Activated naive CD4-positive, alpha-beta T cell (primary cell): ENCODE measurements at places on chromosomes 5 and 9.

- no peak for DNase-seq
Measured at GRCh38 chr9:551986-552929, 289.2 kb upstream of the DMRT1 start.

DNA sequence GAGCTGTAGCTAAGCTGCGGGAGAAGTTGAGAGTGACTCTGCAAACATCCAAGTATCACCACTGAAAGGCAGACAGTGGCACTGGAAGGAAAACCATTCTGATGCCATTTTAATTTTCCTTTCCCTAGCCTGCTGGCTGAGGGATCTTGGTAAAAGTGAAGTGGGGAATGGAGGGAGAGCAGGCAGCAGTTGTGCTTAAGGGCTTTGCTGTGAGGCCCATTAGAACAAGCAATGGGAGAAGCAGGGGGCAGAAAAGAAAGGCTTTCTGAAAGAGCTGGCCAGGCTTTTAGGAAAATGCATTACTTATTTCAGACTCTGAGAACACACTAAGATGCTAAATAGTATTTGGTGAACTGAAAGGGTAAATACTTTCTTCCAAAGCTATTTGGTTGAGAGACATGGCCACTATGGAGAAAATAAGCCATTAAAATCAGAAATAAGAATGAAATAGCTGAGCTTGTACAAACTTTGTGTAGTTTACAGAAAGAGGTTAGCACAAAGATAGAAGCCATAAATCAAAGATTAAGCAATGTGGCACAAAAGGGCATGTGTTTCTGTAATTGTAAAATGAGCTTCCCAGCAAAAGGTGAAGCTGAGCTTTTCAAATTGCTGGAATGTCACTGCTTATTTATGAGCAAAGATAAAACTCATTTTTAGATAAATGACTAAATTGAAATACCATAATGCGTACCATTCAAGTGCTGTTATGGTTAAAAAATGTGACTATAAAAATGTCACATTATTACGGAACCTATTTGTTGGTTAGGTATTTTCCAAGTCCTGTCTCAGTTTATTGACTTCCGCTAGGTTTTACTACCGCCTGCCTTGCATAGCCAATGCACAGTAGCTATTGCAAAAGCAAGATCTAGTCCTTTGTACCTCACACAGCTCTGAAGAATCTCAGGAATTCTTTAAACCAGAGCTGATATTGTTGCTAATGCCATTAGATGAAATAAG is 20.8 kb downstream of the SNCAIP start:
- DNase-seq: no peak

- DNase-seq: no peak
Measured at GRCh38 chr5:44294516-44294915, 94.7 kb downstream of the FGF10 start.

DNA sequence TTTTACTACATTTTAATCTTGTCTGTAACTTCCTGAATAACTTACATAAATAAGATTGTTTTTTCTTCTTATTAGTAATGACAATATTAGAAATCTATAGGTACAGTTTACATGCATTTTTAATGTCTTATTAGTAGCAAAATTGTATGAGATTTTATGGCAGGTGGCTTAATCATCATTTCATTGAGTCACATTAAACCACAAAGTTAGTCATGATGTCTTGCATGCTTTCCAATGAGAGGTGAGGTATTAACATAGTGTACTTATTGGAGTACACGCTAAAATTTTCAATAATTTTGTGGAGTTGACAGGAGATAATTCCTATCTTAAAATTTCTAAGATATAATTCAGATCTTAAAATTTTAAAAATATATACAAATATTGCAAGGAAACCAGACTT is 989.6 kb upstream of the ARRDC3 start:
- no peak for DNase-seq

DNA sequence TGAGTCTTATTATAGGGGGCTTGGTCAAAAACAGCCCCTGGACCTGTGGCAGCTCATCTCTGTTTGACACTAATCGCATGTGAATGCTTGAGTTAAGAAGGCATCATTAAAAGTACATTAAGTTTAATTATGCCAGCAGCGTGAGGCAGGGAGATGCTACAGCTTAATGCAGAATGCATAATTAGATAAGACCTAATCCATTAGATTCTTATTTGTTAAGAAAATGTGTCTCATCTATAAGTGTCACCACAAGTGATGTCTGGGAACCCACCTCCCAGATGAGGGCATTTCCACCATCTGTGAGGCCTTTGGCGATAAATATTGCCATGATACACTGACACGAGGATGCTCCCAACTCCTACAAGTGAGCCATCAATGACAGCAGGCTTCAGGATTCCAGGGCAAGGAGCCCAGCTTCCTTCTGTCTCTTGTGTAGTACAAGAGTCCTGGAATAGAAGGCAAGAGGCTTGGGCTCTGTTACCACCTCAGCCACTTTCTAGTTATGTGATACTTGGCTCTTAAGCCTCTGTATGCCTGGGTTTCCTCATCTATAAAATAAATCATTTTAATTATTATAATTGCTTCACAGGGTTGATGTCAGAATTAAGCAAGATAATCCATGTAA is 202.7 kb downstream of the FAM114A2 start:
- no peak for DNase-seq

GRCh38 chr9:132671620-132672412 is 1.6 kb downstream of the GTF3C4 start:
- no peak for DNase-seq

DNA sequence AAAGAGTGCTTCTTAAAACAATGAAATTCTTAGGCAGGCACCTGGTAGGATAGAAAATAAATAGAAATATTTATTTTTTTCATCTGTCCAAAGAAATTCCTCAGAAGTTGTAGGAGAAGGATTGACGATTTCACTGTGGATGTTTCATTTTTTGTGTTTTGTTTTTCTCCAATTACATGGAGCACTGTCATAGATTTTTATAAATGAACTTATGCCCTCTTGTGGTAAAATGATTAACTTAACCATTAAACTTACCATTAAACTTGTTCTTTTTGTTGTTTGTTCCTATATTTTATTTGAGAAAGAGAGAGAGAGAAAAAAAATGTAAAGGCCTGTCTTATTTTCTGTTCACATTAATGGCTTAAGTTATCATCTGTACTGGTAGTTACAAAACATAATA is 339.2 kb downstream of the PRR16 start:
- no peak for DNase-seq

DNA sequence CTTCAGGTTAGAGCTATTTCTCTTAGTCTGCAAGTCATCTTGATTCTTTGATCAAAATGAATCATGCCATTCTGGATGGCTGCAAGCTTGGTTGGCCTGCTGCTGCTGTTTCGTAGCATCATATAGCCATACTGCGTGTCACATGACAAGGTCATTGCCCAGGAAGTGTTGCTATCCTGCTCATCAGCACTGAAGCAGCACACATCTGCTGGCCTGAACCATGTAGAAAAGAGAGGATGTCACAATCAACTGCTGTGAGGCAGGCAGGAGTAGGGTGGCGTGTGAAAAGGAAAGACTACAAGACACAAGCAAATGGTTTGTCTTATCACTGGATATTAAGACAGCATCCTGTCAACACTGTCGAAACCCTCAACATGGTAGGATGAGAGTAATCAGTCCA is 376.7 kb upstream of the RORB start:
- DNase-seq: no peak

- DNase-seq: no peak
Measured at GRCh38 chr5:71537687-71538086, 49.5 kb upstream of the MCCC2 start.

- no peak for DNase-seq
Measured at GRCh38 chr5:96733771-96734500, 71.8 kb downstream of the CAST start.

DNA sequence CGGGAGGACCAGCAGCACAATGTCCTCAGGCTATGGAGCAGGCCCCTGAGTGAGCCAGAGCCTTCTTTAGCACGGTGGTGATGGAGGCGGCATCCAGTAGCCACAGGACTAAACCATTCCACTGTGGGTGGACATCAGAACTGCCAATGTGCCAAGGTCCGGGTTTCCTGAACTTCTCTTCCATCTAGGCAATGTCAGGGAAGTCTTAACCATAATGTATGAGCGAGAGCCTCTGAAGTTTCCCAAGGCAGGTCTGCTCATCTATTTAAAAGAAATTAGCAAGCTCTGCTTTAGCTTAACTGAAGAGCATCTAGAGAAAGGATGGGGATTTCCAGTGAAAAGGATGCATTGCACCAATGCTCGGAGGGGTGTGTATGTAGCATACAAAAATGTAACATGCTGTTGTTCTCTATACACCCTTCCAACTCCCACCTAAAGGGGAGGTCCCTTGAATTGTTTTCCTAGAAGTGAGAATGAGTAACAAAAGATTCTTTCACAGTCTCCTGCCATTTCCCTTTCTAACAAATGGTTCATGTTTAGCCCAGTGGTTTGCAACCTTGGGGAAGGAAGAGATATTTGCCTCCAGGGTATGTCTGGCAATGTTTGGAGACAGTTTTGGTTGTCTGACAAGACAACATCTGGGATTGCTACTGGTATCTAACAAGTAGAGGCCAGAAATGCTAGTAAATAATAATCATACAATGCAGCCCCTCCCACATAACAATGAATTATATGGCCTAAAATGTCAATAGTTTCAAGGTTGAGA is 6.1 kb upstream of the RXFP3 start:
- no peak for DNase-seq

DNA sequence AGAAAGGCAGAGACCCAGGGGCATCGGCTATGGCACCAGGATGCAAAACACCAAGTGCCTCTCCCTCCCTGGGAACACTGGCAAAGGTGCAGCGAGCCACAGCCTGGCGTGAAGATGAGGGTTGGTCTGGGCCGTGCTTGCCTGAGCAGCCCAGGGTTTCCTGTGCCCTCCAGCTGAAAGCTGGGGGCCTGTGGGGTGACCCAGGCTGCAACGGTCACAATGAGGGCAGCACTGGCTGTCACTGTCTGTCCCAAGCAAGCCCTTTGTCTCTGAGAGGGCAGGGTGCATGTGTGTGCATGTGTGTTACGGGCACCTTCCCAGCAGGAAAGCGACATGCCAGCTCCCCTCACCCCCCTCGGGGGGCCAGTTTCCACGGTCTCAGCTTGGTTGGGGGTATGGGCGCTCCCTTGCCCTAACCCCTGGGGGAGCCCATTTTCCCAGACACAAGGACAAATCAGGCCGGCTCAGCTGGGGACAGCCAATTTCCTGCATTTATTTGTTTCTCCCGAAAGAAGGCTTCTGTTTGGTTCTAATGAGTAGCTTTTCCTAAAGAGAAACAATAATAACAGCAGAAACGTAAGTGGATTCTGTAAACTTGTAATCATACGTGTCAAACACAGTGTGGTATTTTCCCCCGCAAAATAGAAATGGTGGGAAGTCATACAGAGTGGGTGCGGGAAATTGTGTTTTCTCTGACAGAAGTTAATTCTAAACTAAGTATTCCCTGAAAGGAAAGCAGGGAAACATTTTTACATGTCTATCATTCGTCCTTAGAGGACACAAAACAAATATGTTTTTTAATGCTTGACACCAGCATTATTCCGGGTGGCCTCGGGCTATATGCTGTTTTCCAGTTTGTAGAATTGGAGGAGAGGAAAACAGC is 21.3 kb downstream of the MRPL36 start:
- no peak for DNase-seq

DNA sequence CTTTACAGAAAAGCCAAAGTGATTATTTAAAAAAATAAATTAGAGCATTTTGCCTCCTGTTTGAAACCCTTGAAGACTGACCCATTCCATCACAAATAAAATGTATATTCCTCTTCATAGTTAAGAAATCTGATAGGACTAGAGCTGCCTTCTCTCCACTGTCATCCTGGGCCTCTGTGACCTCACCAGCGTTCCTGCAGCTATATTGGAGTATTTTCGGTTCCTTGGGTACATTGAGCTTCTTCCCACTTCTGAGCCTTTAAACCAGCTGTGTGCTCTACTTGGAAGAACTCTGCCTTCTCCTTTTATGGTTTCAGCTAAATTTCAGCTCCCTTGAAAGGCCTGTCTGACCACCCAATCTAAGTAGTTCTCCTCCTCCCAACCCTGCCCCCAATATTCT is 99.1 kb upstream of the ABCA1 start:
- no peak for DNase-seq

- no peak for DNase-seq
Measured at GRCh38 chr9:113219969-113220368, 1.1 kb downstream of the FKBP15 start.

DNA sequence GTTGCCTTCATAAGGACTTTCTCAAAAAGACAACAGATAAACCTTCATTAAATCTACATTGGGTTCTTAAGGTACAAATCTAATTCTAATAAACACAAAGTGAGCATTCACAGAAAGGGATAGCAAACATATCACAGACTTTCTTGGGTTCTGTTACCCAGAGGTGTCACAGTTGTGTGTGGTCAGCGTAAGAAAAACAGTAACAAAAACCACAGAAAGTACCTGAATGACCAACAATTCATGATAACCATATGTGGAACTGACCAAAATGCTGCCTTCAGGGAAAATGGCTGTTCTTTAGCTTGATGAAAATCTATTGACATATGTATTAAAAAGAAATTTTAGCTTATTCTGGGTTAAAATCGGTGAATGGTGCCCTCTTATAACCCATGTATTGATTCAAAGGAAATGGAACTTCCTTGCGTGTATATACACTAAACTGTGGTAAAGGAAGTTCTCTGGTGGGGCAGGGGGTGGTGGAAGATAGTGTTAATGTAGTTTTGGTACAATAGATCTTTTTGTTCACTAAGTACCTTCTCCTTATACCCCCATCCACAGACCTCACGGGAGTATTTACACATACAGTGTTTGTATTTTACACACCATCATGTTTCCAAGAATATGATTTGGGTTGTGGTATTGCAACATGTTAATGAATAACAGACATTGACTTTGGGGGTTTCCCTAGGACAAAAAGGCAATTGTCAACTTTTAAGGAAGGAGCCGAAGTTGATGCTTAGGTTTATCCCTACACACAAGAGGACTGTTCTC is 152.5 kb downstream of the APBA1 start:
- DNase-seq: no peak

GRCh38 chr5:81854485-81854884 is 103.6 kb upstream of the SSBP2 start:
- no peak for DNase-seq

DNA sequence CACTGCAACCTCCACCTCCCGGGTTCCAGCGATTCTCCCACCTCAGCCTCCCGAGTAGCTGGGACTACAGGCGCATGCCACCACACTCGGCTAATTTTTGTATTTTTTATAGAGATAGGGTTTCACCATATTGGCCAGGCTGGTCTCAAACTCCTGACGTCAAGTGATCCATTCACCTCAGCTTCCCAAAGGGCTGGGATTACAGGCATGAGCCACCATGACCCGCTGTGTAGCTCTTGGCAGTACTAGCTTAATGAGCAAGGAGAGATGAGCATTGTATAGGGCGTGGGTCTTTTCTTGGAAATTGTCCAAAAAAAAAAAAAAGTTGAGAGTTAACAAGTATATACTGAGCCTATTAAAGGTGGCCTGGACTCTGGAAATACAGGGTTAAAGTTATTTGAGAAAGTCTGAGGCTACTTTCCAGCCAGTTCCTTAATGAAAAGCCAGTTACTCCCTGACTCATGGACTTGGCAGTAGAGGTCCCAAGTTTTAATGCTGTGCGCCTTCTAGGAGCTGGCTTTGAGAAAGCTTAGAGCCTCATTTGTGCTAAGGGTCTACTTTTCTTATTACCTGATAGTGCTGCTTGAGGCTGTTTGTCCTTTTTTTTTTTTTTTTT is 4.2 kb upstream of the FGF18 start:
- DNase-seq: no peak
